ENCODE measurements at places on chromosomes 3 and 15. TPM values are rescaled to one million over a fixed set of nuclear protein-coding genes. Genes with fewer than 3 reads are reported as not detected.

DNA sequence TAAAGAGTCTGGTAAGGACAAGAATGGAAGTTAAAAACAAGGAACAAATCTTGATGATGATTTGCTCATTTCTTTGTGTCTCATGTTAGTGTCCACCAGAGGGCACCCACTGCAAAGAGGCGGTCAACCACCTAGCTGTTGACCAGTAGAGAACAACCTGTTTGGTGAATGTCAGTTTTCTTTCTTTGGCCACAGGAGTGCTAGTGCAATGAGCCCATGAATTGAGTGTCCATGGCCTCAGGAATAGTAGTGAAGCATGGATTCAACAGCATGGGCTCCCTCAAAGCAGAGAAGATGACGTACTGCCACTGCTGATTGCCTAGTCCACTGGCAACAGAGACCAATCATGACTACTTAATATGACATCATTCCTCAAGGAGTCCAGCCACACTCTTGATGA, 10.7 kb upstream of the CNTN6 start:
- no peaks in the 10 kb centered on the region for H3K27me3 ChIP-seq
- no peaks in the 10 kb centered on the region for H3K36me3 ChIP-seq
- no peaks in the 10 kb centered on the region for H3K4me1 ChIP-seq
- H3K4me3 ChIP-seq = no peak overlapping the region
- H3K27ac ChIP-seq = no peak overlapping the region

GRCh38 chr3:58025837-58026569, 17.8 kb downstream of the FLNB start:
- DNase-seq = no peak
- H3K36me3 ChIP-seq = no peaks in the 10 kb centered on the region
- H3K4me1 ChIP-seq = peaks cover 28% of the 10 kb centered on the region
- H3K4me3 ChIP-seq = no peak overlapping the region
- H3K27ac ChIP-seq = no peak overlapping the region

GRCh38 chr3:14640157-14640562, 11.4 kb upstream of the CCDC174 start:
- H3K4me3 ChIP-seq = no peak overlapping the region
- DNase-seq = no peak
- H3K4me1 ChIP-seq = peaks cover 2% of the 10 kb centered on the region
- H3K27ac ChIP-seq = no peak overlapping the region
- no peaks in the 10 kb centered on the region for H3K27me3 ChIP-seq

SHQ1 gene
- 27.4 TPM for polyA plus RNA-seq

DNA sequence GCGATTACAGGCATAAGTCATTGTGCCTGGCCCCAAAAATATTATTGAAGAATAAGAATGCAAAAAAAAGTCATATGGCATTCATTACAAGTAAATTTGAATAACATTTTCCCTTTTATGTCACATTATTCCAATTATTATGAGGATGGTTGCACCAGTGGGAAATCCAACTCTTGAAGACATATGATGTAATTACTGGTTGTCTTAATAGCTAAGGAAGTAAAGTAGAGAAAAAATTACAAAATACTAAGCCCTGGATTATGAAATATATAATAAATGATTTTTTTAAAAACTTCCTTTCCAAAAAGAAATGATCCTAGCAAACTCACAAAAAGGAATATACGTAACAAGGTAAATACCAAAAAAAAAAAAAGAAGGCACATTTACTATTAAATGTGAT, 98.9 kb downstream of the FMN1 start:
- H3K4me3 ChIP-seq = no peak overlapping the region
- H3K36me3 ChIP-seq = no peaks in the 10 kb centered on the region
- peaks cover 4% of the 10 kb centered on the region for H3K27me3 ChIP-seq
- DNase-seq = no peak

DNA sequence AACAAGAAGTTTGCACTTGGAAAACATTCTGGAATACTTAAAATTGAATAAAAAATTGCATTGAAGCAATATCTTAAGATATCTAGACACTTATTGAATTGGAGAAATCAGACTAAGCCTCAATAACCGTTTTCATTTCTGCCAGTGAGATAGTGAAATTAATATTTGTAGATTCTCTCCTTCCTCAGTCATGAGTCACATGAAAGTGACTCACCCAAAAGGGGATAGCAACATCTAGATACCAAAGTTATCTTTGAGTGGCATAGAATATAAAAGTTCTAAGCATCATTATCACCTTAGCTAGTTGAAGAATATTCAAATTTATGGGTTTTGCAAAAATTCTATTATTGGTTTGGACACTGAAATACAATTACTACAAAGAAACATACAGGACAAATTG, 614.8 kb upstream of the ZNF717 start:
- DNase-seq = no peak
- no peaks in the 10 kb centered on the region for H3K36me3 ChIP-seq
- no peak overlapping the region for H3K27ac ChIP-seq
- H3K4me1 ChIP-seq = no peaks in the 10 kb centered on the region

DNA sequence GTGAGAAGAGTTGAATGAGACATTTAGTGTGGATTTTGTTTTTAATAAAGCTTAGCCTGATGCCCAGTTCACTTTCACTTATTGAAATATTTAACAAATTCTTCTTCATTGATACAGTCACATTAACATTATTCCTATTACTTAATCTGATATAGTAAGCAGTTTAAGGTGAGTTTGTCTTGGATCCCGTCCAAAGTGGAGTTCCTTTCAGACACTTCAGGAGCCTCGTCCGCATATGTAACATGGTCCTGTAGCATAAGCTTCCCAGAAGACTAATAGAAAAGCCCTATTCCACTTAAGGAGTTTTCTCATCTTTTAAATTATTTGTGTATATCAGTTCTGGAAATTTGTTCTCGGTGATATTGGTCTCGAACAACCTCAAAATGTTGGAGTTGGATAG, 39.7 kb upstream of the MLF1 start:
- no peak for DNase-seq
- no peaks in the 10 kb centered on the region for H3K36me3 ChIP-seq
- no peak overlapping the region for H3K27ac ChIP-seq
- H3K4me3 ChIP-seq = no peak overlapping the region

LAMB2 gene
- polyA plus RNA-seq = not detected
